H7 (cell line): ENCODE measurements at places on chromosomes 7 and 10. TPM values are rescaled to one million over a fixed set of nuclear protein-coding genes. Genes with fewer than 3 reads are reported as not detected.

GRCh38 chr10:77377678-77378352, 259.8 kb downstream of the KCNMA1 start:
- DNase-seq: no peak

The COMTD1 gene
- total RNA-seq: 21.3 and 36.6 TPM in 2 replicates

GRCh38 chr10:59937720-59938119, 31.4 kb upstream of the CCDC6 start:
- no peak for DNase-seq

DNA sequence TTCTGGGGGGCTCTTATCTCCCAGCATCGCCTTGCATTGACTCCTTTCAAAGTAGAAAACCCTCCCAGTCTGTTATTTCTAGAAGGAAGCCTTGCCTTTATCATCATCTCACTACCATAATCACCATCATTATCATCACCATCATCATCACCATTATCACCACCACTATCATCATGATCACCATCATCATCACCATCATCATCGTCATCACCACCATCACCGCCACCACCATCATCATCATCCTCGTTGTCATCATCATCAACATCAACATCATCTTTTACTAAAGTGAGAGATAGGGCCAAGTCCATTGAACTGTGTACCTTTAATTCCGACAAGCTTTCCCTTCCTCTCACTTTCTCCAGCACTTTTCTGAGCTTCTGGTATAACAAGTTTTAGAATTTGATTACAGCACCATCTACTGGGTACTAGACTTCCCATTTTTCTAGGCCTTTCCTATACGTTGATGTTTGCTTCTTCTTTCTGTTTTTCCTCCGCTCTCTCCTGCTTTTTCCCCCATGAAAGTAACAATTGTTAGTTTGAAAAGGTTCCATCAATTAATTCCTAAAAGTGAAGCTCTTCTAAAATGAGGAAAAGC, 226.4 kb downstream of the BUB3 start:
- no peak for DNase-seq

DNA sequence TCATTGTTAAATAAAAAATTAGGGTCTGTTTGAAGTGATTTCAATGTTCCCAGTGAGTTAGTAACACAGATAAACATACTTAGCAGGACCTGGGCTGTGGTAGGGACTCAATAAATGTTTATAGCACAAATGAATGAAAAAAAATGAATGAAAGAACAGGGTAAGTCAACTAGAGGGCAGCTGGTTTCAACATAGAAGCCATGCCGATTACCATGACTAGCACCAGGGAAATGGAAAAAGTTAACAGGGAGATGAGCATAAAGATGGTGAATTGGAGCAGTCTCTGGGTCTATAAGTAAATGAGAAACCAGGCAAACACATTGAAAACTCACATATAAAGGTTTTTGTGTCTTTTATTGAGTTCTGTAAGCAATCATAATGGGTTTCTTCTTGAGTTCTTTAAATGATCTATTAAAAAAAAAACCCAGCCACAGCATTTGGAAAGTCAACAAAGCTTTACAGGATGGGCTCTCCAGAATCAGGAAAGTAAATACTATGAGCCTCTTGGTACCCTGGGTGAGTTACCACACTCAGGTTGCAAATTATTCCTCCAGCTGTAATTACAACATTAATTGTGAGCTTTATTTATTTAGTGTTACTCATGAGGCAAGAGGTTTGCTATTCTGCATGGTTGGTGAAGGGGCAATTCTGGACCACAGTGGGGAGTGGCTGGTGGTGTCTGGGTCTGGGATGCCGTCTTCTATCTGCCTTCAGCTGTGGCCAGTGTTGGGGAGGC, 46.1 kb upstream of the MTPN start:
- no peak for DNase-seq

DNA sequence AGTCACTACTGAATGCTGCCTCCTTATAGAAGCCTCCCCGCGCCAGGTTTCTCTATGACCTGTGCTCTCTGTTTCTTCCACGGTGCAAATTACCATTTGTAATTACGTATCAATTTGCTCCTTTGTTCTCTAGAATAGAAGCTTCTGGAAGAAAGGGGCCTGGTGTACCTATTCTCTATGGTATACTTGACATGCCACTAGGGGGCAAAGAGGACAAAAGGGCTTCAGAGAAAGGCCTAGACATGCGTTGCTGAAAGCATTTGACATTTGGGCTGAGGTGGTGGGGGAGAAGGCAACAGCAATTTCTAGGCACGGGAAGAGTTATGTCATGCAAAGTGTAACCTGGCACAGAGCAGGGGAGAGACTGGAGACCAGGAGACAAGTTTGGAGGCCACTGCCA, 148.7 kb downstream of the WDR11 start:
- no peak for DNase-seq

The TFR2 gene
- 2.0 and 4.4 TPM in 2 replicates for total RNA-seq

GRCh38 chr7:128055637-128056036, 24.4 kb upstream of the LRRC4 start:
- no peak for DNase-seq

The HMX3 gene
- not detected in 2 replicates for total RNA-seq

The IQUB gene
- 0.07 and 0.15 TPM in 2 replicates for total RNA-seq

The C10orf67 gene
- not detected in 2 replicates for total RNA-seq

DNA sequence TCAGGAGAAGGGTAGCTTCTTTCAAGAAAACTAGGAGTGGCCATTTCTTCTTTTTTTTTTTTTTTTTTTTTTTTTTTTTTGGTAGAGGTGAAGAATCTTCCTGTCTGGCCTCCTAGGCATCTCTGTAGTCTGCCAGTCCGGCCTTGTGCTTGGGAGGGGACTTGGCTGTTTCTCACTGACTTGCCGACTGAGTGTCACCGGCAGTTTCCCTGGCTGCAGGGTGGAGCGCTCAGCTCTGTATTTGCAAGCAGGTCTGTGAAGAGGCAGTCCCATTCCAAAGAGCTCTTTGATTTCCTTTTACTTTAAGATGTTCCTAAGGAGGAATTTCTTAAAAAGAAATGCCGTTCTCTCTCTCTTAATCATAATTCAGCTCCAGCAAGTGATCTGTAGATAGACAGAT, 212.6 kb downstream of the ADRA2A start:
- no peak for DNase-seq

GRCh38 chr10:75127471-75127870, 16.0 kb downstream of the SAMD8 start:
- DNase-seq: no peak

DNA sequence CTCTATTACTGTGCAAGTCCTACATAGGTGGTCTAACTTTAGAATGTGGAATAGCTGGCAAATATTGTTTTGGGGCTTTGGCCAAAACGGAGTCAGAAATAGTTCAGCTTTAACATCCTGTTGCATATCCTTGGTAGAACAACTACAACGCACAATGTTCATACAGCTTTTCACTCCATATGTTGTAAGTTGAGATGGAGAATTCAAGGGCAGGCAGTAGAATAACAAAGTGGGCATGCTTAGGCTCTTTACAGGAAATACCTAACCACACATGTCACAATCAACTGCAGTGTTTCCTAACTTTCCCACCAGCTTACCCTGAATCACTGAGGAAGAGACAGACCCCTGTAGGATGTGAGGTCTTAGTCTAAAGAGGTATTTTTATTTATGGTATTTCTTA, 122.3 kb downstream of the PPP1R3A start:
- DNase-seq: no peak

The GDF2 gene
- total RNA-seq: not detected in 2 replicates
